ENCODE measurements at places on chromosomes 3 and 15.

DNA sequence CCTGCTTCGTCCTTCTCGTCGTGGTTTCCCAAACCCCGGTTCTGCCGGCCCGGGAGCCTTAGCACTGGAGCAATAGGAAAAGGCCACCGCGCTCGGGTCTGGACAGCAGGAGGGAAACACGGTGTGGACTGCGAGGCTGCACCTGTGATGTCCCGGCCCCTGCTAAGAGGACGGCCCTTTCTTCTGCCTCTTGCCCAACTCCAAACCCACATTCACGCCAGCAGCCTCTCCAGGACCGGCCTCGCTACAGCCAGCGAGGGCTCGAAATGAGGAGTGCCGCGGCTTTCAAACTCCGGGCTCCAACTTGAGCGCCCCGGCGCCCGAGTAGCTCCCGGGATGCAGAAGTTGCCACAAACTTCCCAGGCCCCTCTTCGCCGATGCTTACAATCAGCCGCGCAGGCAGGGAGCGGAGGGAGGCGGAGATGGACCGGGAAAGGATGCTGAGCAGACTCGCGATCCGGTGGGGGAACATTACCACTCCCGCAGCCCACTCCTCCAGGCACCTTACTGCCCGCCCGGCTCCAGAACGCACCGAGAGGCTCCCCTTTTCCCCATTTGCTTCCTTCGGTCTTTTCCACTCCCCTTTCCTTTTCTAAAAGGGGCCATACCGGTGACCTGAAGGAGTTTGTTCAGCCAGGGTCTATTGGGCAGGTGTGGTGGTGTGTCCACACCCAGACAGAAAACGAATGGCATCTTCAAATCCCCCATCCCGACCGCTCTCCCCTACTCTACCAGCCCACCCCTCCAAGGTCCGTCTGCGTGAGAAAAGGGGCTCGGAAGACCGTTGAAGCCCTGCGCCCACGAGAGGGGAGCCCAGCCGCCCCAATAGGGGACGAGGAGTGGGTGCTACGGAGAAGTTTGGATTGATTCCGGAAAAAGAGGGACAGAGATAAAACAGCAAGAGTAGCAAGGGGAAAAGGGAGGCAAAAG, 18.8 kb upstream of the SATB1 start:
- peak overlapping the region; percentile 90 for H3K4me3 ChIP-seq
- peaks cover 12% of the 10 kb centered on the region for H3K27me3 ChIP-seq
- no peak for DNase-seq
- H3K27ac ChIP-seq: no peak overlapping the region
- H3K36me3 ChIP-seq: no peaks in the 10 kb centered on the region

DNA sequence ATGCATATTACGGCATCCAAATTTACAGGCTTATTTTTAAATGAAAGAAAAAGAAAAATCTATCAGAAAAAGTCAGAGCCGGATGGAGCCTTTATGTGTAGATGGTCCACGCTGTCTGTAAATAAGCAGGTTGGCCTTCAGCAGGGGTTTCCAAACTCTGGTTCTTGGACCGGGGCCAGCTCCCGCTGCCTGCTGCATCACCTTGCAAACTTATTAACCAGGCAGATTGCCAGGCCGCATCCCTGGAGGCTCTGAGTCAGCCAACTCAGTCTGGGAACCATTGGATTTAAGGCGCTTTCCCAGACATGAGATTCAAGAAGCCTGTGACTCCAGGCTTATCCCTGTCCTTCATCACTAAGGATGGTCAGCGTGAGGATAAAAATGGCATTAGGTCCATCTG, 212.4 kb downstream of the OPA1 start:
- peaks cover 5% of the 10 kb centered on the region for H3K27me3 ChIP-seq
- DNase-seq: no peak
- H3K4me3 ChIP-seq: no peak overlapping the region
- H3K4me1 ChIP-seq: peaks cover 7% of the 10 kb centered on the region
- H3K27ac ChIP-seq: no peak overlapping the region

DNA sequence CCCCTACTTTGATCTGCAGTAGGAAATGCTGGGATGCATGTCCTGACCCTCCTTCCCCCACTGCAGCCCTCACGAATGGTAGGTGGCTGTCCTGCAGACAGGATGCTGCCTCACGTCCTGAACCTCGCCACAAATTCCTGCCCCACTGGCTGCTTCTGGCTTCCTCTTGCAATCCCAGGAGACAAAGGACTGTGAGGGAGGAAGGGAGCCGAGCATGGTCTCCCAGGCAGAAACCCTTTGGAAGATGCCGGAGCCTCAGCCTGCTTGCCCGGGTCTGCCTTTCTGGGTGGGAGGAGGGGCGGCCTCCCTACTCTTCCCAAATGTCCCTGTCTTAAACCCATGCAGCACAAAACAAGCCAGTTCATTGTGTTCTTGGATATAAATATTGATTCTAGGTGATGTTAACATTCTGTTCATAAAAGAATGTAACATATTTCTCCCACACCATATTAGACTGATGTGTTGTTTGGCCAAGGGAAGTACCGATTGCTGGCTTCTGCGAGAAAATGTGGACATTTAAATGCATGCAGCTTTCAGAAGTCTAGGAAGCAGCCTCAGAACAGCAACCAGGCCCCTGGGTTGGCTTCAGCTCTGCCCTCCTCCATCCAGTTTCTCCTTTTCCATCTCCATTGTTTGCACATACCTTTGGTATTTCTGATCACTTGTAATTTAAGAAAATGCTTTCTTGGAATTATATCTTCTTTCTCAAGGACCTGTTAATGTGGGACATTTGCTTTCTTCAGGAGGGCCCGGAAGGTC, 75.3 kb downstream of the HMG20A start:
- peaks cover 9% of the 10 kb centered on the region for H3K27me3 ChIP-seq
- peak overlapping the region; percentile 93 for H3K27ac ChIP-seq
- peak overlapping the region; percentile 29 for H3K4me3 ChIP-seq

- H3K4me1 ChIP-seq: peaks cover 14% of the 10 kb centered on the region
- H3K27me3 ChIP-seq: no peaks in the 10 kb centered on the region
- no peak overlapping the region for H3K4me3 ChIP-seq
- H3K27ac ChIP-seq: no peak overlapping the region
Observed at GRCh38 chr15:92097474-92098178, 244.1 kb downstream of the SLCO3A1 start.

GRCh38 chr15:77839456-77839855, 206.7 kb upstream of the LINGO1 start:
- no peak overlapping the region for H3K4me3 ChIP-seq
- H3K27ac ChIP-seq: no peak overlapping the region
- H3K4me1 ChIP-seq: peaks cover 5% of the 10 kb centered on the region
- H3K36me3 ChIP-seq: no peaks in the 10 kb centered on the region

DNA sequence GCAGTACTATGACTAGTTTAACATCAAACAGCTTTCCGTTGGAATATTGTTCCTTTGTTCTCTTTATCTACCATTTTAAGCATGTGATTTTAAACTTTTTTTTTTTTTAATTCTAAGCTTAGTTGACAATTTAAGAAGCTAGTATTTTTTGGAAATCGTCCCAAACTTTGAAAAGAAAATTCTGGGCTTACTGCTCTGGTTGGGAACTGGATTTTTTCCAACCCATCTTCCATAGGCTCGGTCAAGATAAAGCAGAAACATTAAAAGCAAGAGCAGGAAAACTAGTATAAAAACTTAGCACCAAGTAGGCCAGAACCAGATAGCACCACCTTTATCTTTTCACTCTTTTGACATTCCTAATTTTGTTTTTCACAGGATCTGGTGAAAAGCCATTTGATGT, 49.9 kb downstream of the TSC22D2 start:
- no peak overlapping the region for H3K4me3 ChIP-seq
- no peak for DNase-seq
- H3K36me3 ChIP-seq: peaks cover 17% of the 10 kb centered on the region
- no peak overlapping the region for H3K27ac ChIP-seq

GRCh38 chr3:8143186-8143585, 358.4 kb upstream of the LMCD1 start:
- no peaks in the 10 kb centered on the region for H3K36me3 ChIP-seq
- peaks cover 6% of the 10 kb centered on the region for H3K4me1 ChIP-seq
- H3K27ac ChIP-seq: no peak overlapping the region
- no peaks in the 10 kb centered on the region for H3K27me3 ChIP-seq

GRCh38 chr15:79994615-79995014, 23.6 kb upstream of the BCL2A1 start:
- no peaks in the 10 kb centered on the region for H3K36me3 ChIP-seq
- no peak overlapping the region for H3K4me3 ChIP-seq
- H3K27me3 ChIP-seq: no peaks in the 10 kb centered on the region
- DNase-seq: no peak
- H3K27ac ChIP-seq: no peak overlapping the region

- peaks cover 38% of the 10 kb centered on the region for H3K4me1 ChIP-seq
- no peak overlapping the region for H3K27ac ChIP-seq
- peaks cover 5% of the 10 kb centered on the region for H3K27me3 ChIP-seq
- no peaks in the 10 kb centered on the region for H3K36me3 ChIP-seq
- DNase-seq: peak; percentile 64
Observed at GRCh38 chr15:72796515-72797337, 13.2 kb upstream of the ADPGK start.

- H3K4me3 ChIP-seq: no peak overlapping the region
- H3K27ac ChIP-seq: no peak overlapping the region
- H3K27me3 ChIP-seq: peaks cover 4% of the 10 kb centered on the region
- H3K4me1 ChIP-seq: peaks cover 4% of the 10 kb centered on the region
Observed at GRCh38 chr3:72669224-72669623, 179.0 kb downstream of the SHQ1 start.

GRCh38 chr15:81291916-81292522, 31.9 kb downstream of the STARD5 start:
- H3K36me3 ChIP-seq: peaks cover 18% of the 10 kb centered on the region
- H3K27me3 ChIP-seq: no peaks in the 10 kb centered on the region
- peaks cover 36% of the 10 kb centered on the region for H3K4me1 ChIP-seq
- H3K27ac ChIP-seq: no peak overlapping the region
- no peak overlapping the region for H3K4me3 ChIP-seq
- no peak for DNase-seq

DNA sequence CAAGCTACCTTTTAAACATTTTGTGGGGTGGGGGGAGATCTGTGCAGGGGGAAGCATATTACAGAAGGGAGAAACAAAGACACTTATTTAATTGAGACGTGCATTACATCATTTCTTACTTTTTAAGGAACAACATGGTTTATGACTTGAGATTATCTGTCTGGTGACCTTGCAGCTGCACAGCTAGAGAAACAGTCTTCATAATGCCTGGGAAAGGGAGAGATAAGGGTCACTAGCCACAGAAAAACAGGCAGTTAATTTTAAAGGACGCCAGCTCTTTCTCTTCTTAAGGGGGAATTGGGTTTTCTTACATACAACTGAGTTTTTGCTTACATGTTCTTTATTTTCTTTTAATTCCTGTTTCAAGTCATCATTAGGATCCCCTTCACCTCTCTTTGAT, 147.9 kb downstream of the SST start:
- no peak for DNase-seq
- peaks cover 9% of the 10 kb centered on the region for H3K4me1 ChIP-seq
- H3K36me3 ChIP-seq: no peaks in the 10 kb centered on the region
- no peaks in the 10 kb centered on the region for H3K27me3 ChIP-seq

- H3K4me3 ChIP-seq: no peak overlapping the region
- H3K4me1 ChIP-seq: no peaks in the 10 kb centered on the region
- H3K27ac ChIP-seq: no peak overlapping the region
- no peak for DNase-seq
Observed at GRCh38 chr3:60703956-60704736, 547.1 kb downstream of the FHIT start.

- no peak for DNase-seq
- H3K4me1 ChIP-seq: no peaks in the 10 kb centered on the region
- H3K36me3 ChIP-seq: no peaks in the 10 kb centered on the region
- no peak overlapping the region for H3K4me3 ChIP-seq
Observed at GRCh38 chr3:194993896-194994295, 277.1 kb downstream of the XXYLT1 start.

DNA sequence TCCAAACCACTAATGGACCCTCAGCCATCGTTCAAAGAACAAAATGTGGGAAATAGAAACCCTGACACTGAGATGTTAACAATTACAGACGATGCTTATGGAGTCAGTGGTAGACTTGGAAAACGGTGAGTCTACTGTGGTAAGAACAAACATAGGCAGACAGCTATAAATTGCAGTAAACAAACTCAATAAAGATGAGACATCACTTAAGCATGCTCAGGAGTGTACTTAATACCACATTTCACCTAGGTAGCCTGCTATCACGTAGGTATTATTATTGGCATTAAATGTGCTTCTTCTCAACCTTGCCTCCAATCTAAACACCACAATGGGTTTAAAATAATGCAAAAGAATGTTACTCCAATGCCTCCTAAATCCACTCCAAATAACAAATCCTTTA, 2.5 kb downstream of the OSBPL10 start:
- H3K27me3 ChIP-seq: peaks cover 1% of the 10 kb centered on the region
- H3K27ac ChIP-seq: no peak overlapping the region
- peaks cover 3% of the 10 kb centered on the region for H3K36me3 ChIP-seq
- peaks cover 20% of the 10 kb centered on the region for H3K4me1 ChIP-seq

DNA sequence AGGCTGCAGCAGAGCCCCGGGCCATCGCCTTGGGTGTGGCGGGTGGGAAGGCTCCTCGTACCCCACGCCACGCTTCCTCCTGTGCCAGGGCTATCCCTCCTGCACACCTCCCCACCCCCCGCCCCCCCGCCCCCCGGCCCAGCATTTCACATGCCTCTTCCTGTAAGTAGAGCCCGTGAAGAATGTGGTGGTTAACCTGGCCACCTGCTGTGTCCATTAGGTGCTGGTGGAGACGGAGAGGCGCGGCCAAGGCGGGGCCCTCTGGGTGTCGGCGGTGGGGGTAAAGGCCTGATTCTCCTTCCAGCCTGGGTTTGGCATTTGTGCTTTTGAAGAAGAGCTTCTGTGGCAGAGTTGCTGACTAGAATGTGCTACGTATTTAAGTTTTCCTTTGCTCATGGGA, 127.8 kb downstream of the CHDH start:
- peaks cover 47% of the 10 kb centered on the region for H3K36me3 ChIP-seq
- peaks cover 23% of the 10 kb centered on the region for H3K4me1 ChIP-seq
- no peak overlapping the region for H3K4me3 ChIP-seq
- no peak overlapping the region for H3K27ac ChIP-seq

- H3K27ac ChIP-seq: no peak overlapping the region
- no peaks in the 10 kb centered on the region for H3K27me3 ChIP-seq
- DNase-seq: no peak
- no peak overlapping the region for H3K4me3 ChIP-seq
Observed at GRCh38 chr3:183988216-183988790, 29.4 kb downstream of the ABCC5 start.

DNA sequence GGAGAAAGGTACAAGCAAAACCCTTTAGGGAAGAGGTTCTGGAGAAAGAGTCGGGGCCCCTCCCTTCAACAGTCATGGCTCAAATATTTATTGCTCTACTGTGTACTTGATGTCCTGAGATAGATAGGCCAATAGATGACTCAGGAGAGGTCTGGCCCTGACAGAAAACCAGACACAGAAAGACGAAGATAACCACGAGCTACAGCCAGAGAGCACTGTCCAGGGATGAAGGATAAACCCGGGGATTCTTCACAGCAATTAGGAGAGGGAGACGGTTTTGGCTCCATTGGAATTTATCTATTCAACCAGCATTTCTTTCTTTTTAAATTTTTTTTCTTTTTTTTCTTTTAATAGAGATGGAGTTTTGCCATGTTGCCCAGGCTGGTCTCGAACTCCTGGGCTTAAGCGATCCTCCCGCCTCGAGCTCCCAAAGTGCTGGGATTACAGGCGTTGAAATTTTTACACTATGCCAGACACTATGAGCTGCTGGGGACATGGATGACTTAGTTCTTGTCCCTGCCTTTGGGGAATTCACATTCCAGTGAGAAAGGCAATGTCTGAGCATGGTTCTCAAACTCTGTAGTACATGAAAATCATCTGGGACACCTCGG, 4.6 kb upstream of the CIDEC start:
- no peaks in the 10 kb centered on the region for H3K4me1 ChIP-seq
- DNase-seq: no peak
- H3K36me3 ChIP-seq: no peaks in the 10 kb centered on the region
- no peak overlapping the region for H3K4me3 ChIP-seq
- H3K27me3 ChIP-seq: peaks cover 2% of the 10 kb centered on the region
- no peak overlapping the region for H3K27ac ChIP-seq

GRCh38 chr3:129673012-129673411, 66.5 kb upstream of the PLXND1 start:
- no peak overlapping the region for H3K4me3 ChIP-seq
- H3K27ac ChIP-seq: no peak overlapping the region
- peaks cover 12% of the 10 kb centered on the region for H3K36me3 ChIP-seq
- no peak for DNase-seq
- H3K4me1 ChIP-seq: no peaks in the 10 kb centered on the region
